ENCODE measurements at places on chromosomes 4 and X.

DNA sequence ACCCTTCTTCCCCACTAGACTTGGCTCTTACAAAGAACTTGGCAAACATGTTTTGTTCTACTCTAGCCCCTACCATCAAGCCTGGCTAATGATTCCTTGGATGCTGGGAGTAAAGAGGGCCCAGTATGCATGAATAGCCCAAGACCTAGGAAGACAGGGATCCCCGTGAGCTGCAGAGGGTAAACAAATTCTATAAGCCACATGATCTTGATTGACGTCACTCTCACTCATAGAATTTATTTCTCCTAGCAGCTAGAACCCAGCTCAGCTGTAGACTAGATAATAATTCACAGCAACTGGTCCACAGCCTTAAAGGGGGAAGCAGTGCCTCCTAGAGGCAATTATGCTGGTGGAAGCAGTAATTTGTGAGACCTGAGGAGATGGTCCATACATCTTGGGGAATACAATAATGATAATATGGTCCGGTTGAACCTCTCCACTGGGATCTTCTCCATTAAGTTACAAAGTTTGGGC lies 16.1 kb upstream of the USO1 start:
- DNase-seq: no peak

DNA sequence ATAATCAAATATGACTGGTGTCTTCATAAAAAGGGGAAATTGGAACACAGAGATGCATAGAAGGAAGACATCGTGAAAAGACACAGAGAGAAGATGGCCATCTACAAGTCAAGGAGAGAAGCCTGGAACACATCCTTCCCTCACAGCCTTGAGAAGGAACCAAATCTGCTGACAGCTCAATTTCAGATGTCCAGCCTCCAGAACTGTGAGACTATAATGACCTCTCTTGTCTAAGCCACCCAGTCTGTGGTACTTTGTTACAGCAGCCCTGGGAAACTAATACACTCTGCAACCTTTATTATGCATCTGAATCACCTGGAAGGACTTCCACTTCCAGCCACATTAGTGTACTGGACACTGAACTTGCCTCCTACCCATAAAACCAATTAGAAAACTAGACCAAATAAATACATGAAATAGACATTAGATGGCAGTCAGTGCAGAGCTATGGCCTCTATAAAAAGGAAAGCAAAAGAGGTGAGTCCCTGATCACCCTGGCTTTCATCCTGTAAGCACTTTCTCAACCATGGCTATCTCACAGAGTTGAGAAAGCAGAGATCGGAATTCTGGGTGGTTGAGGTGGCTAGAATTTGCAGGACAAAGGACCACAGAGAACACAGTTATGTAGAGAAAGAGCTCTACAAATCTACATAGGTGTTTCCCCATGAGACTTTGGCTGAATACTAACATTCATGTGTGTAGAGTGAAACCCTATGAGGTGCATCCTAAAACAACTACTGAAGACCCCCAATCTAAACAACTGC lies 25.7 kb downstream of the GAB3 start:
- no peak for DNase-seq

DNA sequence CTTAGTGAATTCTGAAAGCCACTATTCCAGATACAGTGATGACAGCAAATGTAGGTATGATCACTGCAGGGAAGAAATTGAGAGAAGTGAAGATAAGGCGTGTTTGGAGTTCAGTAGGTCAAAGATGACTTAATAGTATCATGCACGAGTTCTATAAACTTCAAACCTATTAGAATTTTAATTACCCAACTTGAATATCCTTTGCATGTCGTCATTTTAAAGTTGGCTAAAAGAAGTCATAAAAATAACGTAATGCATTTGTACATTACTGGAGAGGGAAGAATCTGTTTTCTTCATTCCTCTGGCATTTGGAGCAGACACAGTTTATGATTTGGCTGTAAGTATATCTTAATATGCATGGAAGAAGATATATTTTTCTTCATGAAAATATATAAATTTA lies 68.6 kb upstream of the MXRA5 start:
- no peak for DNase-seq

DNA sequence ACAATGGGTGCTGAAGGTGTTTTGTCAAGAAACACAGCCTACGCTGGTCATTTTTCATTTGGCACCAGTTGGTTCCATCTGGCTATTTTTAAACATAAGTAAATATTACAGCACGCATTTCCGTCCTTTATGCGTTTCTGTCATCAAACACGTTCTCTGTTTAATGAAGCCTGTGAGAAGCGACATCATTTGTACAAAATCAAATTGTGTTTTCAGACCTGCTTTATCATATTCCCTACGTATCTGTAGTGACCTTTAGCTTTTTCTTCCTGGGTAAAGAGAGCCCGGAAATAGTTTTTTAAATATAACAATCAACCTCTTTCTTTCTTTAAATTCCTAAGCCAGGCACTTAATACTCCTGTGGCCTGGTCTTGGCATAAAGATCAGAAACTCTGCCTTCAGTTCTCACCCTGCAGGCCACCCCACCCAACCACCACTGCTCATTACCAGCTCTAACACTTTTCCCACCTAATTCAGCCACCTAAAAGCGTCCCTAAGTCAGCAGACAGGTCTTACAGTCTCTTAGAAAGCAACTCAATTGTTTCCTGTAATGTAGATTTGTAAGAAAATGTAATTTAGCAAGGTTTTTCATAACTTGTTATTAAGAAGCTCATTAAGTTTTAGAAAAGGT lies 30.4 kb downstream of the ACSL1 start:
- DNase-seq: no peak

GRCh38 chrX:136061286-136061685 lies 76.1 kb downstream of the SLC9A6 start:
- no peak for DNase-seq

DNA sequence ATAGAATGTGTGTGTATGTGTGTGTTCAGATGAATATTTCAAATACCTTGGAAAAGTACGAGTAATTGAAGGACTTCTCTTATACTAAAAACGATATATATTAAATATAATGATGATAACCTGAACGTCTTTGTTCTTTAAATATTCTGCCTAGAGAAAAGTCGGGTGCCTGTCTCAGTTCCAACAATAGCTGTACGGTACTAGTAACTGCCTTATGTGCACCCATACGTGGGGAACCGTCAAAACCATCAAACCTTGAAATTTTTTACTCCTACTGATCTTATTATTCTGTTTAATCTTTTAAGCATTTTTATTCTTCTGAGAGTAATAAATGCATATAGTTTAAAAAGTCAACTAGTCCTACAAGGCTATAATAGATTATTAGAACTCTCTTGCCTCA lies 1045.7 kb downstream of the C4orf33 start:
- DNase-seq: no peak

DNA sequence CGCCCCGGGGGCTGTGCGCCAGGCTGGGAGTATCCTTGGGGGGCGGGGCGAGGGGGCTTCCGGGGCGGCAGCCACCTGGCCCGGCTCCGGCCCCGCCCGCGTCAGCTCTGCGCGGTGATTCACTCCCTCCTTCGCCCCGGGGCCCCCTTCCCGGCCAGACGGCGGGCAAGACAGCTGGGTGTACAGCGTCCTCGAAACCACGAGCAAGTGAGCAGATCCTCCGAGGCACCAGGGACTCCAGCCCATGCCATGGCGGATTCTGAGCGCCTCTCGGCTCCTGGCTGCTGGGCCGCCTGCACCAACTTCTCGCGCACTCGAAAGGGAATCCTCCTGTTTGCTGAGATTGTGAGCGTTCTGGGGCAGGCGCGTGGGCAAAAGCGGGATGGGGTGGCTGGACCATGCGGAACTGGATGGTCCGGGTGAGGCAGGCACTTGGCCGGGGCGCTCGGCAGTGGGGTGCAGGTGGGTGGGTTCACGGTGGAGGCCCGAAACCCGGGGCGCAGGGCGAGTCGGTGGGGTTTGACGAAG lies at the start of gene PLP2:
Gene PLP2, plus strand, starts transcription at position 147 of the 528 bp plus-strand sequence. Its CDS starts 103 bp downstream, at position 250.
- no peak for DNase-seq

DNA sequence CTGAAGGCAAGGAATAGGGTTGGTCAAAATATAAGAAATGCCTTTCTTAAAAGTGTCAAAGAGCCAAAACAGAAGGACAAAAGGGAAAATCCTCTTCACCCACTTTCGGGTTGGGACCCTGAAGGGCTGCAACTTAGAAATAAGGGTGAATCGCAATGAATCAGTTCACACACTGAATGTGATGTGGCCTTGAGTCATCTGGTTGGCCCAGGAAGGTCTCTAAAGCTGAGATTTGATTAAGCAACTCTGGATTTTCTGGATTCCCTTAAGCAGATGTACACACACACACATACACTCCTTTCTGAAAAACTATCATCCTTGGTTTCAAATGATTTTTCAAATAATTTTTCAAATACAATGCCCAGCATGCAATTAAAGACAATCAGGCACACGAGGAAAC lies 13.1 kb downstream of the TAB3 start:
- DNase-seq: no peak

- DNase-seq: no peak
Measured at GRCh38 chr4:63898961-63899360, 510.3 kb downstream of the TECRL start.

Data from NCI-H1930 (cell line).